ENCODE measurements at places on chromosomes 6 and 20. TPM values are rescaled to one million over a fixed set of nuclear protein-coding genes. Genes with fewer than 3 reads are reported as not detected.

Gene MRPS18B
- total RNA-seq: 60.6 TPM

GRCh38 chr20:45176526-45177267, 2.0 kb downstream of the PI3 start:
- no peak for DNase-seq

DNA sequence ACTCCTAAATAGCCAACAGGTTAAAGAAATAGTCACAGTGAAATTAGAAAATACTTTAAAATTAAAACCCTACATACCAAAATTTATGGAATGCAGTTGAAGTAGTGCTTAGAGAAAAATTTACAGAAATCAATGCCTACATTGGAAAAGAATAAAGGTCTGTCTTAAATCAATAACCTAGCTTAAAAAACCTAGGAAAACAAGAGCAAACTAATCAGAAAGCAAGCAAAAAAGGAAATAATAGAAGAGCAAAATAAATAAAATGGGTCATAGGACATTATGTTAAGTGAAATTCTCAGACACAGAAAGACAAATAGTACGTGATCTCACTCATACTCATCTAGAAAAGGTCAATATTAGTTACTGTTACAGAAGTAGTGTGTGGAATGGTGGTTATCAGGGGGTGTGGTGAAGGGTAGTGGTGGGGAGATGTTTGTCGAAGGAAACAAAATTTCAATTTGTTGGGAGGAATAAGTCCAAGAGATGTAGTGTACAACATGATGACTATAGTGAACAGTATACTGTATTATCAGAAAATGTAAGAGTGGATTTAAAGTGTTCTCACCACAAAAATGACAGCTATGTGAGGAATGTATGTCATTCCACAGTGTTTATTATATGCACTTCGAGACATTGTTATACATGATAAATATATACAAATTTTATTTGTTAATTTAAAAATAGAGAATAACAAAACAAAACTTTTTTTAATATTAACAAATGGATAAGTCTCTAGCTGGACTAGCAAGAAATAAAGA, 423.6 kb downstream of the CDH26 start:
- DNase-seq: no peak

Gene IMPG1
- not detected for total RNA-seq

Gene TSBP1
- total RNA-seq: not detected

Measured in left colon (tissue), 2 donors.